ENCODE measurements at places on chromosomes 4 and X. TPM values are rescaled to one million over a fixed set of nuclear protein-coding genes. Genes with fewer than 3 reads are reported as not detected.

- H3K4me3 ChIP-seq, result no peak overlapping the region
- no peaks in the 10 kb centered on the region for H3K36me3 ChIP-seq
- H3K27ac ChIP-seq, result no peak overlapping the region
- no peaks in the 10 kb centered on the region for H3K27me3 ChIP-seq
These were observed 119.3 kb upstream of the DKK2 start for GRCh38 chr4:107155366-107155765.

SPATA4 gene
- 0.66 TPM for total RNA-seq

DCAF4L1 gene
- total RNA-seq, result 0.17 TPM

GRCh38 chr4:162461952-162462351 lies 298.2 kb upstream of the FSTL5 start:
- H3K27ac ChIP-seq, result no peak overlapping the region
- H3K4me3 ChIP-seq, result no peak overlapping the region
- DNase-seq, result no peak
- H3K27me3 ChIP-seq, result no peaks in the 10 kb centered on the region

GRIA3 gene
- total RNA-seq, result 2.3 TPM

SLC7A11 gene
- total RNA-seq, result 74.8 TPM

DNA sequence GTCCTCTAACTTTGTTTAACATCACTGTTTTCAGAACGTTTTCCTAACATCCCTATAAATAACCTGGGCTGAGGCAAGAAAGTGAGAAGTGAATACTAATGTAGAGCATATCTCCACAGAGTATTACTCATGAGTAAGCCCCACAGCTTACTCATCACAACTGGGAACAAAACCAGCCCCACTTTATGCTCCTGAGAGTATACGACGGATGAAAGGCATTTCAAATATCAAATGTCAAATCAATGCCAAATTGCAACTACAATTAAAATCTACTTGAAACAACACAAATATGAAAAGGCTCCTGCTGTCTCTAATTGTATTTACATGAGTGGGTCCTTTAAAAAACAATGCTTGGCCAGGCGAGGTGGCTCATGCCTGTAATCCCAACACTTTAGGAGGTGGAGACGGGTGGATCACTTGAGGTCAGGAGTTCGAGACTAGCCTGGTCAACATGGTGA lies 41.2 kb downstream of the SH3RF1 start:
- DNase-seq, result peak; percentile 98
- H3K4me3 ChIP-seq, result no peak overlapping the region
- H3K27ac ChIP-seq, result peak overlapping the region; percentile 53
- no peaks in the 10 kb centered on the region for H3K27me3 ChIP-seq
- H3K4me1 ChIP-seq, result peaks cover 12% of the 10 kb centered on the region

GRCh38 chr4:33302321-33302720 lies 2582.2 kb downstream of the PCDH7 start:
- no peaks in the 10 kb centered on the region for H3K4me1 ChIP-seq
- no peaks in the 10 kb centered on the region for H3K36me3 ChIP-seq
- H3K27ac ChIP-seq, result no peak overlapping the region
- no peaks in the 10 kb centered on the region for H3K27me3 ChIP-seq

All from fibroblast of lung (primary cell).